Activated CD8-positive, alpha-beta memory T cell treated with anti-CD3 and anti-CD28 coated beads, Interleukin-2, amount 10 ng/mL, durations not matched to agents 7 days and 5 days (primary cell): ENCODE measurements at places on chromosomes 11 and 22. TPM values are rescaled to one million over a fixed set of nuclear protein-coding genes. Genes with fewer than 3 reads are reported as not detected.

NEFH gene
- 9.0 TPM for total RNA-seq

DNA sequence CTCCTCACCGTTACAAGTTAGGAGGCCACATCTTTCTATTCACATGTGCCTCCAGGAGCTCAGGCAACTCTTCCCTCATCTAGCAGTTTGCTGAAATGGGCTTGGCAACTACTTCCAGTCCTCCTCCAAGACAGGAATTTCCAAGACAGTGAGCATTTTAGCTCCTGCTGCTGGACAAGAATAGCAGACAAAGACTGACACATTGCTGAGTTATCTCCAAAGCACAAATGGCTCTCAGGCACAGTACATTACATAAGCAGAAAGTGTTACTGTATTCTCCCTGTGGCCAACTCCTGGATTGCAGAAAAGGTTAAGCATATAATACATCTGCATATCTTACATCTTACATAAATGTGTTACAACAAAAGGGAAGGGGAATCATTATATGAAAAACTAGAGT lies 83.2 kb upstream of the POU2AF2 start:
- no peak for DNase-seq

CLCF1 gene
- total RNA-seq = 0.76 TPM

PIWIL4 gene
- total RNA-seq = 0.79 TPM

SERHL2 gene
- 3.5 TPM for total RNA-seq
